ENCODE measurements at places on chromosomes 12 and 14.
A peak's percentile ranks its signal among the peaks of the same experiment; 100 is the strongest.

GRCh38 chr14:24408764-24409163 lies 10.0 kb downstream of the NYNRIN start:
- DNase-seq: no peak

DNA sequence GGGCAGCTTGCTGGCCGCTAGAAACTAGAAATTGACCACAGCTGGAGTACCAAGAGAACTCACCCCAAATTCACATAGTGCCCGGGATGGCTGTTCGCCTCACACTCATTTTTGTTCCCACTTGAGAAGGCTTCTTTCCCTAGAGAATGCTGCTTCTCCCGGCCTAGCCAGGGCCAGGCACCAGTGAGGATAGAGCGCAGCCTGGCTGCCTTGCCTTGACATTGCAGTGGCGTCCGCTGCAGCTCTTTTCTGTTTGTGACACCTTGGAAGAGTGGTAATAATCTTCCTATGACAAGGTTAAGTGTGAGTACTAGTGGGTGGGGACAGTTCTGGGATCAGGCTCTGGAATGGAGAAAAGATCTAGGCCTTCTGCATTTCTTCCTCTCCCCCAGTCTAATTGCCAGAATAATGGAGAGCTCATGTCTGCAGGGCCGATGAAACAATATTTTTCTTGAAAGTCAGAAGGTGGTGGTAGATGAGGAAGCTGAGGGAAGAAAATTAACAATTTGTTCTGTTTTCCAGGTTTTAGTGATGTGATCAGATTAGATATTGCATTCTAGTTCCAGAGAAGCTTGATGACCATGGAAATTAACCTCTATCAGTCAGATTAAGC lies 3.7 kb downstream of the TMEM253 start:
- peak; percentile 88 for DNase-seq

DNA sequence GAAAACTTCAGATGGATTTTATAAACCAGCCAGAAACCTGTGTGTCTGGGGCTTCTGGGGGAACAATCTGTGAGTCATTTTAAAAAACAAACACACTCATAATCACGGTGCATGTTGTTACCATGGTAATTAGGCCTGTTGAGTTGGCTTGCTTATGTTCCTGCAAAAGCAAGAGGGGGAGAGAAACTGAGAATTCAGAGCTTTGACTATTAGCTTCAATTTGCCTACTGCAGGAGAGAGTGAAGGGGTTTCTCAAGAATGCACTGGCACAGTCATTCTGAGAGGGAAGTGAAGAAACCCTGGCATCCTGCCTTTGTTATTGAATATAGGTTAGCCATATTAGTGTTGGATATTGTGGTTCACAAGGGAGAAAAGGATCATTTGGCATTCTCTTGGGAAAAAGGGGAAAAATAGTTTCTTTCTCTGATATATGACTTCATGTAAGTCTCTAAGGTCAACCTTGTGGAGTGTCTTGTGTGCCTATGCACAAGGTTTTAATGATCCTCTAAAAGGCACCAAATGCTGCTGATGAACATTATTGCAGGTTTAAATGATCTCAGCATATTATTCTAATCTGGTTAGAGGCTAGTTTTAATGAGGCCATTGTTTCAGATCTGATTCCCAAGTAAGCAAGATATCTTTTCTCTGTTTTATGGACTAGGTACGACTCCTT lies 12.9 kb downstream of the GNG2 start:
- DNase-seq: peak; percentile 47

GRCh38 chr14:96117101-96117897 lies 78.1 kb downstream of the C14orf132 start:
- DNase-seq: no peak

- no peak for DNase-seq
These were observed 61.8 kb downstream of the RCOR1 start for GRCh38 chr14:102654298-102654697.

DNA sequence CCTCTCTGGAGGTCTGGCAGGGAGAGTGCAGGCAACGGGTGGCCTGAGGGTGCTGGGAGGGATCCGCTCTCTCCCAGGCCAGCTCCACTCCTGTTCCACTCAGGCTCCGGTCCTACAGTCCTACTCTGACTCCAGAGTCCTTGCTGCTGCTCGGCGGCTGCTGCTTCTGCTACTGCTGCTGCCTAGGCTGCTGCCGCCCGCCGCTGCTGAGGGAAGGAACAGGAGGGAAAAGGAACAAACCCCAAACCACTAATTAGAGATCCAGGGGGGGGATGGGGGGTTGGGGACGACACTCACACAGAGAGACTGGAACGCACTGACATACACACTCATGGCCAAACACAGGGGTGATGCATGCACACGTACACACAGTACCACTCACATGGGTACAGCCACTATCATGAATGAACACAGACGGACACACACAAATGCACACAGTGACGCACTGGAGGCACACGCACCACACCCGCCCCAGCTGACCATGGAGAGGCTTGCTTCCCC lies at the start of gene SP7:
Gene SP7, minus strand, starts transcription at position 174 of the 501 bp plus-strand sequence. CDS start 708 bp downstream, outside the sequence.
- DNase-seq: no peak

- DNase-seq: no peak
These were observed 44.9 kb upstream of the GTF2A1 start for GRCh38 chr14:81265636-81266169.

DNA sequence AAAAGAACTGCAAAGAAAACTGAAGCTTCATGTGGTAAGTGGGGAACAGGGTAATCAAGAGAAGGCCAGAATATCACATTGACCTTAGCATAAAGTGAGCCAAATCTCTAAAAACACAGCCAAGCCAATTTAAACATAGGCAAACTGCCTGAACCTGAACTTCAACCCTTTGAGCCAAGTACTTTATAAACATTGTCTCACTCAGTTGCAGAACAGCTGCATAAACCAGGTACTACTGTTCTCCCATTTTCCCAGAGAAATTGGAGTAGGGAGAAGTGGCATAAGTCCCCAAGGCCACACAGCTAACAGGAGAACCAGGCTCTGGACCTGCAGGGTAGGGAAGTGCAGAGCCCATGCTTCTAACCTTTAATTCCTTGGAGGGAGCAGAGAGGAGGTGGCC lies 30.4 kb upstream of the FKBP4 start:
- no peak for DNase-seq

DNA sequence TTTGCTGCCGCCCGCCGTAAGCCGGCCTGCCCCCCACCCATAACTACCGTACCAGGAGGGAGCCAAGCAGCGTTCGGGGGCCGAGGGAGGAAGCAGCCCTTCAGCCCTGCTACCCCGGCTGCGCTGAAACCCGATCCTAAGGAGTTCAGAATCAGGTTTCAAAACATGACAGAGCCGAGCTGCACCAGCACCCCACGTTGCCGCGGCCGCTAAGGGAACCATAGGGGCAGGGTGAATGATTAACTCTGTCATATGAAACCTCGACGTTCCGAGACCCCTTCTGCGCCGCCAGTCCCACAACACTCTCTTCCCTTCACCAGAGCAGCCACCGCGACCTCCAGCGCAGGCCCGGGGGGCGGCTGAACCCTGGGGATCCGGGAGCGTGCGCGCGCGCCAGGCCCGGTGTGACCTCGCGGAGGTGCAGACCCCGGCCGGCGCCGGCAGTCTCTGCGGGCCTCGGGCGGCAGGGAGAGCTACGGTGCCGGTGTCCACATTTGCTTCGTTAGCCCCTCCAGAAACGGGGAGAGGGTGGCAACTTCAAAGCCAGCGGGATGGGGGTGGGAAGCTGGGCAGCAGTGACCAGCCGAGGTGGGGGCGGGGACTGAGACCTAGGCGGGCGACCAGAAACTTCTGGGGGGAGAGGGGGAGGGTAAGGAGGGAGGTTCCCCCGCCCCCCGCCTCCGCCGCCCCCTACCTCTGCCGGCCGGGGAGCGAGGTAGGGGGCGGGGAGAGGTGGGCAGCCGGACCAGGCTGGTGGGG lies 1.6 kb downstream of the SIX4 start:
- peak; percentile 28 for DNase-seq

- peak; percentile 79 for DNase-seq
These were observed at the start of gene OAS1 for GRCh38 chr12:112906712-112907414. TSS of gene OAS1 (plus strand) at chr12:112906962. CDS start at chr12:112907040, 78 bp downstream.

- DNase-seq: no peak
These were observed 6.1 kb upstream of the PSMA3 start for GRCh38 chr14:58238252-58239243.

GRCh38 chr14:92963301-92964123 lies 40.6 kb downstream of the CHGA start:
- DNase-seq: no peak

DNA sequence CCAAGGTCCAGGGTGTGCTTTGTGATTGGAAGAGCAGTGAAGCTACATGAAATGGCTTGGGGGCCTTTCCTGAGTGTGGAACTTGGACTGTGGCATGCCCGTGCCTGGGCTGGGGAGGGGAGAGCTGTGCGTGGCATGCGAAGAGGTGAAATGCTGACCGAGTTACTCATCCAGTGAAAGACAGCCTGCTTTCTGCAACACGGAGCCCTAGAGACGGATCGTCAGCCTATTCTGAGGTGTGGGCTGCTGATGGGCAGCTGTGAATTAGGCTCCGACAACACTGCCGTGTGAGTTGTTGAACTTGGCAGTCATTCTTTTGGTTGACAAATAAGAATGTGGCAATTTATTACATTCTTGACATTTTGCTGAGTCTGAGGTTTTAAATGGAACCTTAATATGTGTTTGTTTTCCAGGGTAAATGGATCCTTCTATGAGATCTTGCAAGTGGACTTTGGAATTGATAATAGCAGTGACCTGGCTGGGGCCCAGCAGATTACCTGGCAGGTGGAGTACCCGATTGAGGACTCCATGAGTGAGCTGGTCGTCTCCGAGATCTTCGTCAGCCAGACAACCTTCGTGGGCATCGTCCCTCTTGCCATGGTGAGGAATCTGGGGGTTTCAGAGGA lies 453.9 kb downstream of the AACS start:
- DNase-seq: no peak

DNA sequence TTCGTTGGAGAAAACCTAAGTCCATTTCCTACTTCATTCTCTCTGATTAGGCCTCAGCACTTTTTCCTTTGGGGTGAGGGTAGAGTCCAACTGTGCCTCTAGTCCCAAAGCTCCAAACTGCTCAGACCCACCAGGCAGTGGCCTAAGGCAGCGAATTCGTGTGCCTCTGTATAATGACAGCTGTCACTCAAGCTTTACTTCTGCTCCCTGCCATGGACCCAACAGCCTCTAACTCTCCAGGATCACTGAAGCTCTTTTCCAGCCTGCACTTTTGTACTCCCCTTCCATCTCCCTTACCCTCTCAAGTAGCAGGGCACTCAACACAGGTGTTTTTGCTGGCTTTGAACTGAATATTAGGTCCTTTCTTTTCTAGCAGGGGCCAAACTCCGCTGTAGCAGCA lies 14.8 kb upstream of the OR6S1 start:
- DNase-seq: no peak

GRCh38 chr12:66823857-66824570 lies 145.1 kb upstream of the GRIP1 start:
- DNase-seq: peak; percentile 68

DNA sequence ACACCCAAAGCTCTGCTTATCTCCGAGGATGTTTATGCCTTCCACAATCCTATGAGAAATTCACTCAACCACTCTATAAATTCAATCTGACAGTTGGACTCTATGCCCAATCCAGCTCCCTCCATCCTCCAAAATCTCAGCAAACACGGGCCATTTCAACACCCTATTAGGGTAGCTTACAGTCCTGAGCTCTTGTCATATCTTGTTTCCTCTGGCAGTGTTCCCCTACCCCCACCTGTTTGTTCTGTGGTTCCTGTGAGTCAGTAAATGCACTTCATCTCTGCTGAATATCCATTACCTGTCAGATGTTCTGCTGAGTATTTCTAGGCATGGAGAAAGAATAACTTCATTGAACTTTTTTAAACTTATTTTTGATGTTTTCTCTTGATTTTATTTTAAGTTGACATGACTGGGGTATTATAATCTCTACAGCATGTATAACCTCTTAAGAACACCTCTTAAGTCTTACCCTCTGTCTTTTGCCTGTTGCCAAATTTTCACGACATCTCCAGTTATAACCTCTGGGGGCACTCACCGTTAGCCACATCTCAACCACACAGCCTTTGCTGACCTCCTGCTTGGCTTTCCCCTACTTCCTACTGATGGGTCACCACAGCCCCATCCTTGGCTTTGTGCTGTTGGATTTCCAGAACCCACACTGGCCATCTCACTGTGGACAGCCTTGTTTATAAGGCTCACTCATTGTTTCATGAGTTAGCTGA lies 317.0 kb upstream of the TMPO start:
- no peak for DNase-seq

GRCh38 chr12:102021540-102022246 lies 40.1 kb downstream of the WASHC3 start:
- no peak for DNase-seq

DNA sequence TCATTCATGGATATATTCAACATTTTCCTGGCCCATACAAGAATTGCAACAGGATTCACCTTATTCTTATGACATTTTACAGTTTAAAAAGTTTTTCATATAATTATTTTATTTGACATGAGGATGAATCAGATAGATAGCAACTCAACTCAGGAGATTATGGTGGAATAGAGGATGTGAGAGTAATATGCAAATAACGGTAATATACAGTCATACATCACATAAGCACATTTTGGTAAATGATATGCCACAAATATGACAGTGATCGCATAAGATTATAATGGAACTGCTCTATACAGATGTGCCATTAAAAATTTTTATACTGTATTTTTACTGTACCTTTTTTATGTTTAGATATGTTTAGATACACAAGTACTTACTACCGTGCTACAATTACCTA lies 24.1 kb upstream of the CRADD start:
- no peak for DNase-seq

GRCh38 chr12:44904321-44904720 lies 28.2 kb upstream of the NELL2 start:
- no peak for DNase-seq

GRCh38 chr12:63103494-63104131 lies 47.4 kb downstream of the AVPR1A start:
- peak; percentile 21 for DNase-seq

DNA sequence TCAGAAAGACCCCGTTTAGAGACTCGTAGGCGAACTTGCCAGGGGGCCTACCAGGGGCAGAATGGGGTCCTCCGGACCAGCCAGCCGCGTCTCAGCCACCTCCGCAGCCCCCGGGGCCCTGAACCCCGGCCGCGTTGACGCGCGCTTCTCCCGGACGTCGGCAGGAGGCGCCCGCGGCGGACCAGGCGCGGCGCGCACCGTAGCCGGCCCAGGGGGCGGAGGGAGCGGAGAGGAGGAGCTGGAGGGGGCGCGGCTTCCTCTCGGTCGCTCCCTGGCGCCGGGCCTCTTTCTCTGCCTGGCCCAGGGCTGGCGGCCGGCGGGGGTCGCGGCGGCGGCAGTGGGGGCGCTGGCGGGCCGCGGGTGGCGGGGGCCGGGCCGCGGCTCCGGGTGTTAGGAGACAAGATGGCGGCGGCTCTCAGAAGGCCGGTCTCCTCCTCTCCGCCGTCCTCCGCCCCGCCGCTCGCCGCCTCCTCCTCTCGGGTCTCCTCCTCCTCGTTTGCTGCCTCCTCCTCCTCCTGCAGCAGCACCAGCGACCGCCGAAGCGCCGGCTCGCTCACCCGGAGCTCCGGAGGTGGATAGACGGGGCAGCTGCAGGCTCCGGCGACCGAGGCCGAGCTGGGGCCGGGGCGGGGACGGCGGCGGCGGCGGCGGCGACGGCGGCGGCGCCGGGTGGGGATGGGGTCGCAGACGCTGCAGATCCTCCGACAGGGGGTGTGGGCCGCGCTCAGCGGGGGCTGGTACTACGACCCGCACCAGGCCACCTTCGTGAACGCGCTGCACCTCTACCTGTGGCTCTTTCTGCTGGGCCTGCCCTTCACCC lies at the start of gene PCNX1:
Gene PCNX1, plus strand, starts transcription at position 284 of the 820 bp plus-strand sequence. Its CDS starts 392 bp downstream, at position 676.
- peak; percentile 78 for DNase-seq

All from Caki2 (cell line).